ENCODE measurements at places on chromosomes 6 and 20.

GRCh38 chr6:106519460-106520394, 109.6 kb downstream of the RTN4IP1 start:
- DNase-seq: peak; percentile 81

GRCh38 chr6:29809249-29809648, 18.4 kb upstream of the HLA-G start:
- no peak for DNase-seq

- DNase-seq: no peak
These were observed 2.2 kb downstream of the CCN2 start for GRCh38 chr6:131948692-131949619.

- DNase-seq: no peak
These were observed 203.9 kb upstream of the RAB32 start for GRCh38 chr6:146339716-146340115.

- no peak for DNase-seq
These were observed 149.1 kb downstream of the ZNF217 start for GRCh38 chr20:53444401-53445149.

- DNase-seq: no peak
These were observed 84.7 kb upstream of the SALL4 start for GRCh38 chr20:51886891-51887608.

- DNase-seq: no peak
These were observed 9.8 kb upstream of the BPI start for GRCh38 chr20:38294076-38294591.

- DNase-seq: no peak
These were observed 12.5 kb downstream of the CST7 start for GRCh38 chr20:24961384-24962181.

- DNase-seq: no peak
These were observed 5.0 kb downstream of the FGD2 start for GRCh38 chr6:37010402-37010892.

DNA sequence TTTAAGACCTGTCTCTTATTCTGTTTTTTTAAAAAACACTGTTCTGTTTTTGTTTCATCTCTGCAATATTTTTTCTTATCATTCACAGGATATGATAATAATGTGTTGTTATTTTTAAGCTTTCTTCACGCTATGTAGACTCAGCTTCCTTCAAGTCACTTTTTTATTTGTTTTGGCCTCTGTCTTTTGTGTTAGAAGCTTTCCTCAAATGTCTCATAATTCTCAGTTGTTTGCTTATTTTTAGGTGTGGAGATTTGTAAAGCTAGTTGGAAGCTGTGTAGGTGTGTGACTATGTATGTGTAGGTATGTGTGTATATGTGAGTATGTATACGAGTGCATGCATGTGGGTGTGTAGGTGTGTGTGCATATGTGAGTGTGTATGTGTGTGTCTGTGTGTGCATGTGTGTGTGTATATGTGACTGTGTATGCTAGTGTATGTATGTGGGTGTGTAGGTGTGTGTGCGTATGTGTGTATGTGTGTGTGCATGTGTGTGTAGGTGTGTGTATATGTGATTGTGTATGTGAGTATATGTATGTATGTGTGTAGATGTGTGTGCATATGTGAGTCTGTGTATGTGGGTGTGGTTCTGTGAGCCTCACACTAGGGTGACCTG, 16.3 kb upstream of the VEGFA start:
- no peak for DNase-seq

DNA sequence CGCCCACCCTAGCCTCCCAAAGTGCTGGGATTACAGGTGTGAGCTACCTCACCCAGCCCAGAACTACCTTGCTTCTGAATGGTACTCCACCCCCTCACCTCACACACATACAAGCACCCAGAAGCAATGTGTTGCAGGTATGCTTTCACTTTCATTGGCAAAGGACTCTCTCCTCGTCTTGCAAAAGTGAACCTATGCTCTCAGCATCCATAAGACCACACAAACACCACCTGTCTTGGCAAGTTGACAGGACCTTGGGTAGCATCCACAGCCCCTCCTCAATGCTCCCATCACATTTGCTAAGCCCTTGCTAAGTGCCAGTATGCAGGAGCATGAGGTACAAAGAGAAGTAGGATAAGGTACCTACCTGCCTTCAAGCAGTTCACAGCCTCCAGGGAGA, 3.7 kb downstream of the KIF13A start:
- no peak for DNase-seq

GRCh38 chr6:166692723-166693302, 65.8 kb upstream of the RPS6KA2 start:
- DNase-seq: no peak

- peak; percentile 79 for DNase-seq
These were observed 70.9 kb downstream of the HFE start for GRCh38 chr6:26158076-26158580.

GRCh38 chr6:64505312-64505711, 869.7 kb downstream of the PHF3 start:
- DNase-seq: no peak

DNA sequence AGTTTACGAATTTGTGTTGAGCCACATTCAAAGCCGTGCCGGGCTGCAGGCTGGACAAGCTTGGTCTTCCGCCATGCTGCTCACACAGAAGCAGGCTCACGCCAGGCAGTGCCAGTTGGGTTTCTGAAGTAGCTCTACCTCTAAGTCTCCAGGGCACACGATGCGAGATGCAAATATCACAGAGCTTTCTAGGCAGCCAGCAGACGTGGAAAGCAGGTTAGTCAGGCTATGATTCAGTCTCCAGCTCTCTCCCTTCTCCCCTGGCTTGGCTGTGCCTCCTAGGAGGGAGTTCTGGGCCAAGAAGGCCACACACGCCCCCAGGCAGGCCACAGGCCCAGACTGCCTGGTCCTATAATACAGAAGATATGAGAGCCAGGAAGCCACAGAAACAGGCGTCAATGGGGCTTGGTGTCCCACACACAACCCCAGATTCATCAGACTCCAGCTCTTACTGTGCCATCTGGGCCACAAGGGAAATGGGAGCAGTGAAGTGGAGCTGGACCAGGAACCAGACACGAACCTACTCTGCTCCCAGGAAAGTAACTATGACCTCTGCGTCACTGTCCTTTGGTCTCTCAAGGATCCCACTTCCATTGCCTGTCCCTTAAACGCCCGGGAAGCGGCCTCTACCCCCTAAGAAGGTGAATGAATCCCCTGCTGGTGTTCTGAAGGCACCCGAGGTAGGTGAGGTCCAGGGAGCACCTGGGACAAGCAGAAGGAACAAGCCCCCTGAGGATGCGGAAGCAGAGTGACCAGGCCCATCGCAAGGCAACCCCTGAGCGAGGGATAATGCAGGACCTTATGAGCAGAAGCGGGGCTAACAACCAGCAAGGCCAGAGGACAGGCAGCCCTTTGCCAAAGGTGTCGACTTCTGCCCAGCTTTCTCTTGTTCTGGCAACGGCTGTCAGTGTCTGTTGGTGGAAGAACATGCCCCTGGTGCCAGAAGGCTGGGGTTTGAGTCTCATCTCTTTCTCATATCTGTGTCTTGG, 61.2 kb downstream of the GFOD1 start:
- DNase-seq: no peak

DNA sequence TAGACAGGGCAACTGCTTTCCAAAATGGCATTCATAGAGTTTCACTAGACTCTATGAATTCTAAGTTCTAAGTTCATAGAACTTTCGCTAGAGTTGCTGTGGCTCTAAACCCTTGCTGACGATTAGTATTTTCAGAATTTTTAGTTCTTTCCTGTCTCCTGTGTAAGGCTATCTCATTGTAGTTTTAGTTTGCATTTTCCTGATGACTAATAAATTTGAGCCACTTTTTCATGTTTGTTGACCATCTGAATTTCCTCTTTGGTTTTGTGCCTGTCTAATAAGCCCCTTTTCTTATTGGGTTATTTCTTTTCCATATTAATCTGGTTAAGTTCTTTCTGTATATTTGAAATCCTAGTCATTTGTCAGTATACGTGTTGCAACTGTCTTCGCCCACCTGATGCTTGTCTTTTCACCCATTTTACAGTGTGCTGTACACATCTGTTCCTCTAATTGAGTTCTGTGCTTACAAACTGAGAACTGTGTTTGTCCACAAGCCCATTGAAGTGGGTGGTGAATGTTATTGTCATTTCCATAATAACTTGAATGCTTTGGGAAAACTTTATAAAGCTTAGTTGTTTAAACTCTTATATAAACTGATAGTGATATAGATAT, 177.7 kb upstream of the CDYL start:
- no peak for DNase-seq

DNA sequence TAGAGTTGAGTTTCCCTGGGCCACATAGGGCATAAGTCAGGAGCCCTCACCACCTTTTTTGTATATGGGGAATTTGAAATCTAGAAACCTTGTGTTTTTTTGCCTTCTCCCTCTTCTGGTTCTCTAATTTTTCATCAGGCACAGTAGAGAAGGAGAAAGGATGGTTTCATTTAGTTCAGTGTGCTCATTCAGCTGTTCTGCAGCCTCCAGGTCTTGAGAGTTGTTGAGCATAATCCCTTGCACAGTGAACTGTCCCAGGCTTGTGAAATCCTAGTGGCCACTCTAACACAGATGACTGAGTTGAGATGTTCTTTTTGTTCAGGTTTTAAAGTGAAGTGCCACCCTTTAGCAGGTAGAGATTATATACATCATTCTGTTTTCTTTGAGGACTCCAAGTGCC, 183.5 kb downstream of the CDKAL1 start:
- DNase-seq: no peak

DNA sequence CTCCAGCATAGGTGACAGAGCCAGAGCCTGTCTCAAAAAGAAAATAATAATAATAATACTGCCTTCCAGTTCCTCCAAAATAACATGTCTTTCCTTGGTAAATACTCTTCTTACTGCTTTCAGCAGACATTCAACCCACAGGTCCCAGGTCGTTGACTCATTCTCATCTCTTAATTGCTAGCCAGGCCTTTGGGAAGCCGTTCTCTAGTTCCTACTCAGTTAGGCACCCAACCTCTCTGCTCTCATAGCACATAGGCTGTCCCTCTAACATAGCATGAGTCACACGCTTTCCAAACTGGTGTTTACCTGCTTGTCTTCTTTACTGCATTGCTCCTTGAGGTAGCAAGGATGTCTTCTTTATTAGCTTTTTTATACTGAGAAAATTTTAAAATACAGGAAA, 98.8 kb downstream of the LAMA2 start:
- DNase-seq: no peak

DNA sequence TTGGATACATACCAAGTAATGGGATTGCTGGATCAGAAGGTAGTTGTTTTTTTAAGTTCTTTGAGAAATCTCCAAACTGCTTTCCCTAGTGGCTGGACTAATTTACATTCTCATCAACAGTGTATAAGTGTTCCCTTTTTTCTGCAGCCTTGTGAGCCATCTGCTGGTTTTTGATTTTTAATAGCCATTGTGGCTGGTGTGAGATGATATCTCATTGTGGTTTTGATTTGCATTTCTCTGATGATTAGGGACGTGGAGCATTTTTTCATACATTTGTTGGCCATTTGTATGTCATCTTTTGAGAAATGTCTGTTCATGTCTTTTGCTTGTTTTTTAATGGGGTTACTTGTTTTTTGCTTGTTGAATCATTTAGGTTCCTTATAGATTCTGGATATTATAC, 34.8 kb downstream of the TOP1 start:
- no peak for DNase-seq

DNA sequence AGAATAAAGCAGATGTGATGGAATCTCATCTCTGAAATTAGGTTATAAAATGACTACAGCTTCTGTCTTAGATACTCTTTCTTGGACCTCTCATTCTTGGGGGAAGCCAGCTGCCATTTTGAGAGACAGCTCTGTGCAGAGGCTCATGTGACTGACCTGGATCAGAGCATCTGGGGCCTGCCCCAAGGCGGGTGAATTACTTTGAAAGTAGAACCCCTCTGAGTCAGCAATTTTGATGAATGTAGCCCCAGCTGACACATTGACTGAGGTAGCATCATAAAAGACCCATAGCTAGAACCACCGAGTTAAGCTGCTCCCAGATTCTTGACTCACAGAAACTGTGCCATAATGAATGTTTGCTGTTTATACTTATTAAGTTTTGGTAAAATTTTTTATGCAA, 124.5 kb downstream of the THEMIS start:
- DNase-seq: no peak

GRCh38 chr20:63128367-63128766, 87.6 kb downstream of the YTHDF1 start:
- DNase-seq: no peak

- no peak for DNase-seq
These were observed 190.4 kb downstream of the PRL start for GRCh38 chr6:22106451-22106850.

GRCh38 chr6:29976253-29976587, 33.9 kb downstream of the HLA-A start:
- DNase-seq: no peak

DNA sequence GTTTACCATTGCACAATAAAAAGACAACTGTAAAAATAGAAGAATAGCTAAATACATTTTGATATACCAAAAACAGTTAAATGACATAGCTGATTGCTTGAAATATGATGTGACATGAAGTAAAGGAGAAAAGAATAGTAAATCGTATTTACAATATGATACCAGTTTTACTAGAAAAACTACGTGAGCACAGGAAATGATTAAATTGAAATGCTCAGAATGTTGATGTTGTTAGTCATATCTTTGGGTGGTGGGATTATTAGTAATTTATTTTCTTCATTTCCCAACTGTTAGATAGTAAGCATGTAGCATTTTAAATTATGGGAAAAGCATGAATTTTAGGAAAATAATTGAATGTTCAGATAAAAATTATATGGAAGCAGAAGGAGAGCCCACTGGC, 268.3 kb upstream of the TAB2 start:
- DNase-seq: no peak

DNA sequence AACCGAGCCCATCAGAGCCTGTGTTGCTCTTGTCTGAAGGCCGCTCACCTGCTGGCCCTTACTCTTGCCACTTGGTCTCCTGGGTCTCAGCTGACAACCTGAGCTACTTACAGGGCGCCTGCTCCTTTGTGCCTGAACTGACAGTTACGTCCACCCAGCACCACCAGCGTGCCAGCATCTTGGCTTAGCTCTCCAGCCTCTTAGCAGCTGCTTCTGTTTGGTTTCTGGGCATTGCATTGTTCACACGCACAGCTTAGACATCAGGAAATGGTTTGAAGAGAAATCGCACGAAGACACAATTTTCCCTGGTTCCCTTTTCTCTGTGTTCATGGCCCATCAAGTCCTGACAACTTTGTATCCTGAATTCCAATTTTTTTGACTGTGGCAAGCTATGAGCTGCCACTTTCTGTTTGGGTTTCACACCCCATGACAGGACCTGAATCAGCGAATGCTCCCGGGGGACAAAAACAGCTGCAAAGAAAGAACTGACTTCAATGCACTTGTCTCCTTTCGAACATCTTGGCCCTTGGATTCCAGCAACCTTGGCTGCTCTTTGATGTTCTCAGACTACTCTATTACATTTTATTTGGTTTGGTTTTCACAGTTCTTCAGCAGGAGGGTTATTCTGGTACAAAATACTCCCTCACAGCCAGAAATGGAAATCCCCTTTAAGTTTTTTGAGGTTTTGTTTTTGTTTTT, 45.2 kb upstream of the LY86 start:
- DNase-seq: no peak

- no peak for DNase-seq
These were observed 144.5 kb upstream of the MCHR2 start for GRCh38 chr6:100138346-100139022.

DNA sequence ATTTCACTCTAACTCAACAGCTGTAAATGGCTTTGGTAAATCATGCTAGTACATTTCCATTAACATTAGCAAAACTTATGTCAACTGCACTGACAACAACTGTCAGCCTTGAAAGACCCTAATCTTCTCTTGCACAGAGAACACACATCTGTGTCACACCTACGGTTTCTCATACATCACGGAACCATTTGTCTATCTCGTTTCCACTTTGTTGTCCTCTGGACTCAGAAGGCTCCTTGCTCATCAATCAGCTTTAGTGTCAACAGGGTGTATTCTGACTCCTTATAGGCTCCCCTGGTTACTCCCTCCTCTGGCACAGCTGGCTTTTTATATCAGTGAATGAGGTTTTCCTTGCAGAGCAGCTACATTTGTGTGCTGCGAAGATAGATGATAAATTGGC, 49.3 kb downstream of the CD83 start:
- DNase-seq: no peak
